ENCODE measurements at places on chromosomes 12 and 14.

DNA sequence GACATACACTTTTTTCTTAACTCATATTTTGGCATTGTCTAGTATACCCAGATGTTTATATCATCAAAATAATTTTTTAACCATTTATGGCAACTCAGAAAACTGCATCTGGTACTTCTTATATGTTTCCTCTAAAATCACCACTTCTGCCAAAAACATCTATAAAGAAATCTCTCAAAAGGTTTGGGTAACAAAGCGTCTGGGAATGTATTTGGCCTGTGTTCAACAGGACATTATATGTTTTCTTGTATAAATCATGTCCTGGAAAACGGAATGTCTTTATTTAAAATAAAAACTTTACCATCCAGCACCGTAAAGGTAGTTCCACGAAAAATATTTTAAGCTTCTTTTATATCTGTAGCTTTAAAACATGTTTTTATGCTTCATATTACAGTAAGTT is 36.1 kb upstream of the FBLN5 start:
- DNase-seq = no peak

GRCh38 chr12:622416-622815 is 40.8 kb downstream of the NINJ2 start:
- DNase-seq = no peak

DNA sequence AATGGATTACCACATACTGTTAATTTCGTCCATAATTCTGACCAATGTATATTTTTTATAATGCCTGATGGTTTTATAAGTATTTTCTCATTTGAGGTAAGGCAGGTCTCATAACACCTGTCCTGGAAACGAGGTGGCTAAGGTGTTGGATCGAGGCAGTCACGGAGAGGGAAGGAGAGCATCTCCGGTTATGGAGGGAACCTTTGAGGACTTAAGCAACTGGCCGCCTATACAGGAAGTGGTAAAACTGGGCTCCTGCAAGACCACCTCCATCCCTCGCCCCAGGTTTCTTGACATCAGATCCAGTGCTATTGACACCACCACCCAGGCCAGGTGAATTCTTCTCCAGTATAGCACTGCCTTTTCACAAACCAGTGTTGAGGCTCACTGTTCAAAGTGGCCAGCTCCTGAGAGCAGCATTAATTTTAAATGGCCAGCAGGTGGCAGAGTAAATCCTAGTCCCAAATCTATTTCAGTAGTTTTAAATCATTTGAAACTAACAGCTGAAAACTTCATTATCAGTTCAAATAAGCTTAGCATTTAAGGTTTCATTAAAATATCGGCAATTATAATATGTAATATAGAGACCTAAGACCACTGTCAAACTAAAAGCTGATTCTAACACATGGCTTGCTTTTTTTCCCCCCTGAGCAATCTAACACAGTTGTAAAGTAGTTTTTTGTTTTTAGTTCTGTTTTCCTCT is 100.8 kb downstream of the PPM1A start:
- DNase-seq = no peak

DNA sequence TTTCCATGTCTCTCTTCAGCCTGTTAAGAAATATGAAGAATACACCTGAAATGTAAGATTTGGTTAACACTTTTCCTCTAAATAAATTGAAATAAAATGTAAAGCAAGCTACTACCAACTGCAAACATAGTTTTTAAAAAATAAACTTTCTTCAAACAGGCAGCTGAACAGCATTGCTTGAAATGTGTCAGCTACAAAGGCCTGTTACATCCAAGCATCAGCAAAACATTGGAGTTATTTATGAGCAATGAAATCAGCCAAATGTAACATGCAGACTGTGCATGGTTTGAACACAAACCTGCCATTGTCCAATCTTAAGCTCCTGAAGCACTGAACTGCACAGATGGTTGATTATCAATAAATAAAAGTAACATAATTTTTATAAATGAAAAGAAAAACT is 291.3 kb downstream of the ACSS3 start:
- no peak for DNase-seq
